NCI-H1048 (cell line): ENCODE measurements at places on chromosomes 11 and 22.

GRCh38 chr22:36039125-36039524 is 10.5 kb upstream of the RBFOX2 start:
- no peak for DNase-seq

GRCh38 chr11:18320617-18321016 is 1.3 kb downstream of the HPS5 start:
- DNase-seq = no peak

GRCh38 chr11:123559523-123559955 is 94.9 kb downstream of the SCN3B start:
- DNase-seq = no peak

DNA sequence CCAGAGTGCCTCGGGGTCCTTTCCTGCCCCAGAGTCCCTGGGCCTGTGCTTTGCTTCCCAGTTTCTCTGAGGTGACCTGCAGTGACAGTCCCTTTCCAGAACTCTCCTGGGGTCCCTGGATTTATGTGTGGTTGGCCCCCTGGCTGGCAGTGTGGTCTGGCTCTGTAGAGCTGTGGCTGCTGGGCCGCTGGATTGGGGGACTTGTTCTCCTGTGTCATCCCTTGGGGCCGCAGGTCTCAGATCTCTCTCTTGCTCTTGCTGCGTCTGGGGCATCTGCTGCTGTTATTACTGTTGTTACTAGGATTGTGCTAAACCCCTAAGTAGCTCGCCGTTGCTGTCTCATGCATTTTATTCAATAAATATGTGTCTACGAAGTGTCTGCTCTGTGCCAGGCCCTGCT is 31.9 kb downstream of the FAM83F start:
- no peak for DNase-seq

GRCh38 chr11:62267576-62267975 is 2.4 kb upstream of the SCGB2A2 start:
- DNase-seq = no peak

DNA sequence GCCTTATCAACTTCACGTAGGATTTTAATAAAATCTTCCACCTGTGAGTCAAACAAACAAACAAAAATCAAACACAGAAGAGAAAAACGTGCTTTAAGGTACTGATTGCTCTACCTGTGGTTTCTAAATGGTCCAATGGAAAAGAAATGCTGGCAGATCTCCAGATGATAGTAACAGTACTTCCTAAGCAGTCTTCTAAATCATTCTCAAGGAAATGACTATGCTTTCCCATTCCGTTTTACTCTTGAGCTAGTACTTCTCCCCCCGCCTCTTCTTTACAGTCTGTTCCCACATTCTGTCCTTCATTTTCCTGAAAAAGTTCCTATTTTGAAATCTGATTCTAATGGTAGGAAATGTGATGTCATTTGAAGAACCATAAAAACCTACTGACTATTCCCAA is 25.4 kb downstream of the SAAL1 start:
- DNase-seq = no peak

GRCh38 chr11:73734993-73735392 is 25.9 kb downstream of the RAB6A start:
- no peak for DNase-seq

GRCh38 chr11:130554241-130555055 is 106.0 kb downstream of the ADAMTS15 start:
- no peak for DNase-seq

DNA sequence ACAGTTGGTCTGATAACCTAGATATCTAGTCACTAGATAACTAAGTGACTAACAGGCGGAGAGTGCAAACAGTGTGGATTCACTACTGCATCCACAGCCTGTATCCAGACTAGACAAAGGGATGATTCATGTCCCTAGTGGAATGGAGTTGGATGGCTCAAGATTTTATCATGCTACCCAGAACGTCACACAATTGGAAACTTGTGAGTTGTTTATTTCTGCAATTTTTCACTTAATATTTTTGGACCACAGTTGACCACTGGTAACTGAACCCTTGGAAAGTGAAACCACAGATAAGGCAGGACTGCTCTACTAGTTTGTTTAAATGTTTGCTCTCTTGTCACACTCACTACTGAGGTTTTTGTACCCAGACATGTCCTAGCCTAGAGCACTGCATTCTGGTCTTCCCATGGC is 76.0 kb downstream of the UBASH3B start:
- no peak for DNase-seq

DNA sequence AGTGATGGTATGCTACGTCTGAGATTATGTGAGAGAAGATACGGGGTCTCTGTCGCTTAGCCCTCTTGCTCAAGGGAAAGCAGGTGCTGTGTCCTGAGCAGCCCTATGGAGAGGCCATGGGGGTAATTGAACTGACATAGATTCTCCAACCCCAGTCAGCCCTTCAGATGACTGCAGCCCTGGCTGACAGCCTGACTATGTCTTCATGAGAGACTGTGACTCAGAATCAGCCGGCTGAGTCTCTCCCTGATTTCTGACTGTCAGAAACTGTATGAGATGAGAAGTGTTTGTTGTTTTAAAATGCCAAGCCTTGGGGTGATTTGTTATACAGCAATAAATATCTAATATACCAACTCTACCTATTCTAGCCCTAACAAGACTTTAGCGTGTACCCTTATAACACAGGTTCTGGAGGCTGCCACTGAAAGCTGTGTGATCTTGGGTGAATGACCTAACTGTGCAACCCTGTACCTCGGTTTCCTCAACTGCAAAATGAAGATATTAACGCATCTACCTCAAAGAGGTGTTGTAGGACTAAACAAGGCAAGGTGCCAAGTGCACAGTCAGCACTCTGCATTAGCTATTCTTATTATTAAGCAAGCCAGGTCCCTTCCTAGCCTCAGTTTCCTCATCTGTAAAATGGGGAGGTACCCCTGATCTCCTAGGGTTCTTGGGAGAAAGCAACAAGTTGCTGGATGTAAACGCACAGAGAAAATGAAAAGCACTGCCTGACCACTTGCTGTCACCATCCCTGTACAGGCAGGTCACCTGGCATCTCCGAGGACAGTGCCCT is 24.9 kb downstream of the SLC43A1 start:
- no peak for DNase-seq

- no peak for DNase-seq
These were observed 829.6 kb downstream of the KCNA4 start for GRCh38 chr11:29187215-29187614.

DNA sequence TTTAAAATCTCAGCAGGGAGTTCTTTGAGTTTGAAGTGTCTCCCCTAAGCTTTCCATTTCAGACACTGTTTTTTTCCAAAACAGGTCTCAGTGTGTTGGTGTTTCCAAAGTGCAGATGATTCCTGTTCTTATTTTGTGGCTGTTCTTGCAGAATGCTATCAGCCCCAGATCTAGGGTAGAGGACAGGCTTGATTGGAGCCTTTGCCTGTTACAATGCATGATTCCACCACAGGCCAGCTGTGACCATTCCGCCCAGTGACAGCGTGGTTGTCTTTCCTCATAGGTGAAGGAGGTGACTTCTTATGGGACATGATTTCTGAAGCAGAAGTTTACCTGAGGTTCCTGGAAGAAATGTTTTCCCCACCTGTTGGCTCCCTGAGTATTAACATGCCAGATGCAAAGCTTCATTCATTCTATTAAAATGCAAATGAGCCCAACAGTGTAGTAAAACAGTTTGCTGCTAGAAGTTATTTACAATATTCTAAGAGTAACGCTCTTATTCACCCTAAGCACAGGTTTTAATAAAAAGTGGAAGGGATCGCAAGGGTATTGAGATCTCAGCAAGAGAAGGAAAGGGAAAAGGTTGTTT is 36.9 kb upstream of the BIRC3 start:
- DNase-seq = no peak
